Dermis microvascular lymphatic vessel endothelial cell (primary cell): ENCODE measurements at places on chromosomes 3 and 15.

DNA sequence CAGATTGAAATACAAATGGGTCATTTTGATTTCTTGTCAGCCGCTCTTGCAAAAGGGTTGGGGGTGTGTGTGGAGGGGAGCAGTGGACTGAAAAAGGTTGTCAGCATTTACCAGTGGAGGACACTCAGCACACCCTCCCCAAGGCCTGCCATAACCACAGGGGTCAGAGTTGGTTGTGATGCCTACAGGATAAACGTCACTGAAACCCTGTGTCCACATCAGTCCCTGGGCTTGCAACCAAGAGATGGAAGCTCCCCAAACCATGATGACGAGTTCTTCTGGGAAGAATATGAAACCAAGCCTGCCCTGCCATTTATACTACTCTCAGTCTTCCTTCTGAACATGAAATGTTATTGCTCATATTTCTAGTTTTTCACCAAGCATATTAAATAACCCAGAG, 54.0 kb upstream of the UMPS start:
- DNase-seq = no peak

DNA sequence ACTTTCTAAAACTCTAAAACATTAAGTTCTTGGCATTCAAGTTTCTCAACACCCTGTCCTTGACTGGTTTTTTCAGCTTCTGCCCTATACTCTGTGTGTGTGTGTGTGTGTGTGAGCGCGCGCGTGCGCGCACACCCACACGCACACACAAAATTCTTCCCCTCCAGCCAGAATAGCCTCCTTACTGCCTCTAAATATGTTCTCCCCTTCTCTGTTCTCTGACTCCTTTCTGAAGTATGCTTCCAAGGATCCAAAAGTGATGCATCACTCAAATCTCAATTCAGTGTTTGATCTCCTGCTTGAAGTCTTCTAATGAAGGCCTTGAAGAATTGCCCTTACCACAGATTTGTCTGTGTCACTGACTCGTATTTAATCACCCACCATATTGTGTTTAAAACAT, 129.8 kb downstream of the SLC25A26 start:
- no peak for DNase-seq

DNA sequence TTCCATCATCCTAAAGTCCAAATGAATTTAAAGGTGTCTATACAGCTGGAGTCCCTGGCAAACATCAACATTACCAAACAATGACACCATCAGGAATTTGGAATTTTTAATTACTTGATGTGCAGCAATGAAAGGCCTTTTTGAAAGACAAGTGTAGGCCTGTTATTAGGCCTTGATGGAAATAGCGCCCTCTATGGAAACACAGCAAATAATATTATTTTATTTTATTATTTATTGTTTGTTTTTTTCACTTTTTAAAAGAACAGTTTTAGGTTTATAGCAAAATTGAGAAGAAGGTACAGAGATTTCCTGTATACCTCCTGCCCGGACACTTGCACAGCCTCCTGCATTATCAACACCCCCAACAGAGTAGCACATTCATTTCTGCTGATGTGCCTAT, 18.1 kb upstream of the OR5AC2 start:
- no peak for DNase-seq

DNA sequence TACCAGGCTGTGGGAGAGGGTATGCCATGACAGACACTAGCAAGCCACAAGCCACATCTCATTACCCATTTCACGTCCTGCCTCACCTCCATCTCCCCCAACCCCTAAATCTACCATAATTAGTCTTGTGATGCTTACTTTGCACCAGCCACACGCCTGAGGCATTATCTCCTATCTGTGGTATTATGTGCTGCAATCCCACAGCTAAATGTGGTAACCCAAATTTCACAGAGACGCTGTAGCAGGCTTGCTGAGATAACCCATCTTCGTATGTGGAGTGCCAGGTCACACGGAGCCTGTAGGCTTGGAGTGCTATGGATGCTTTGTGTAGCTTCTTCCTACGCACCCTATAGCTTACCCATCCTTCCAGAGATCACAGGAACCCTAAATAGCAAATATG, 256.7 kb upstream of the KCNH8 start:
- no peak for DNase-seq

DNA sequence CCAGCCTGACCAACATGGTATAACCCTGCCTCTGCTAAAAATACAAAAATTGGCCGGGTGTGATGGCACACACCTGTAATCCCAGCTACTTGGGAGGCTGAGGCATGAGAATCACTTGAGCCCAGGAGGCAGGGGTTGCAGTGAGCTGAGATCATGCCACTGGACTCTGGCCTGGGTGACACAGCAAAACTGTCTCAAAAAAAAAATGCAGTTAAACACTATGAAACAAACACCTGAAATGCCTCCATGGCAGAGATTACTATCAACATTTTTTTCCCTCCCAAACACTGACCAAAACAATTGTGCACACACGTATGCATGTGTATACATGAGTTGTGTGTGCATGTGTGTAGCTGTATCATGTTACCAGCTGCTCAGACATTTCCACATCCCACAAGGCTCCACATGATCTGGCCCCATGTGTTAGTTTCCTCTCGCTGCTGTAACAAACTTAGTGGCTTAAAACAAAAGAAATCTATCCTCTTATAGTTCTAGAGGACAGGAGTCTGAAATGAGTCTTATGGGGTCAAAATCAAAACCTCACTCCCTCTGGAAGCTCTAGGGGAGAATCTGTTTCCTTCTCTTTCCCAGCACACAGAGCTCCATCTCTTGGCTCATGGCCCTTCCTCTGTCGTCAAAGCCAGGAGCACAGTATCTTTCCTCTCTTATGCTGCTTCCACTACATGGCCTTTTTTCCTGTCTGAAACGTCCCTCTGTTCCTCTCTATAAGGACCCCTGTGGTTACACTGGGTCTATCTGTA, 34.5 kb downstream of the SLC41A3 start:
- DNase-seq = no peak

DNA sequence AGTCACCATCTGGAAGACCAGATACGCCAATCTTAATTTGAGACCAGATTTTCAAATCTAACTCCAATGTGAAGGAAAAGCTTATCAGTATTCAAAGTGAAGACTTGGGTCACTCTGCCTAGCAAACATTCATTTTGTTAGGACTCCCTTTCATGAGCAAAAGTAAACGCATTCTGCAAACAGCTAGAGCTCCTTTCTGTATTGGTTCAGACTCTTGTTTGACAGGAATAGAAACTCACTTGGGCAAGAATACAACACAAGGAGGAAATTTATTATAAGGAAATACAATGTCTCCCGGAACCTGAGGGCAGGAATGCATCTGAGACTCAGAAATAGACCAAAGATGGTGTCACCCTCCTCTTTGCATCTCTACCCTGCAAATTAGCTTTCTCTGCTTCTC, 558.6 kb downstream of the TAFA4 start:
- no peak for DNase-seq

DNA sequence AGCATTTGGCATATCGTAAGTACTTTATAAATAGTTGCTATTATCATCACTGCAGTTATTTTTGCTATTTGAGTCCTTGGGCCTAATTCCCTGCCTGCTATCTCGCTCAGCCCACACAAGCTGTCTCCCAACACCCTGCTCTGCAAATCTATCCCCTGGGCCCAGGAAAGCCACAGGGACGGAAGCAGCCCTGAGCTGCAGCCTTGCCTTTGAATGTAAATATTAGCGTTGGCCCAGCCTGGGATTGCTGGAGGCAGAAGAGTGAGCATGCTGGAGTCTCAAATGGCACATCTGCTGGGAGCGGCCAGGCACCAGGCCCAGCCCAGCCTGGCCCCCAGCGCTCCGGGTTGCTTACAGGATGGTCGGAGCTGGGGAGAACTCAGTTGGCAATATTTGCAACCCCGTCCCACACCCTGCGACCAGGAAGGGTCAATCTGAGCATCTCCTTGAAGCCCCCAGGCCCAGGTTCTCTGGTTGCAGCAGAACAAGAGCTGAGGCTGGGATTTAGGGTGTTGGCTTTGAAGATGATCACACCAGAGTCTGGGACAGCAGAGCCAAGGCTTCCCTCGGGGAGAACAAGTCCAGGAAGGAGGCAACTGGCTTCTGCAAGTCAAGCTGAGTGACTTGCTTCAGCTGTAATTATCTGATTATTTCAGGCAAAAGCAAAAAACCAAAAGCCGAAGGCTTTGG, 529.6 kb downstream of the SHQ1 start:
- no peak for DNase-seq

DNA sequence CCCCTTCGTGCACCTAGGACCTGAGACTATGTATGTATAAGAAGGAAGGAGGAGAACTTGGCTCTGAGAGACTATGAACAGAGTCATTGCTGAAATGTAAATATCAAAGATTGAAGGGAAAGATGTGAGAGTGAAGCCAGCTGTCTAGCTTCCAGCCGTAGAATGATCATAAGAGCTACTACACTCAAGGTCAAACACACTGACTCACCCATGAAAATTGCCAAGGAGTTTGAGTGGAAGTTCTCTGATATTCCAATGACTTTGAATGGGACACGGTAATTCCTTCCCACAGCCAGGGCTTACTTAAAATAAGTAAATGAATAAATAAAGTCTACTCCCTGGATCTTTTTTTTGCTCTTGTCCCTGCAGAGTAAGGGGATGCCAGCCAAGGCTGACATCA, 398.9 kb upstream of the TPRG1 start:
- DNase-seq = peak; percentile 68

DNA sequence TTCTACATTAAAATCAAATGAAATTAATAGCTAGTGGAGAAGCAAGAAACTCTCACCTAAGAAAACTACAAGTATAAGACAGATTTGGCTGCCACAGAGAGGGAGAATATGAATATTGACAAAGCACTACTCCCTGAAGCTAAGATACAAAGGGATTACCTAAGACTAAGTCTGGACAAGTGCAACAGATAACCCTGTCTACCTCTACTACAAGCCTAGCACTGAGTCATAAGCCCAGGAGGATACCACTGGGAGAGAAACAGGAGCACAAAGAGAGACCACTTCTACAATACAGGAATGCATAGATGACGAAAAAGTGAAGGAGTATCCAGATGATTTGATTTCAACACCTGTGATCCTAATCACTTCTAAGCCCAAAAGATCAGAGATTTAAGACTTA, 10.4 kb downstream of the ATP13A4 start:
- DNase-seq = no peak

GRCh38 chr3:56314842-56315241, 153.4 kb downstream of the ERC2 start:
- DNase-seq = no peak

- DNase-seq = no peak
Measured at GRCh38 chr3:57152151-57153143, 12.7 kb downstream of the IL17RD start.

- no peak for DNase-seq
Measured at GRCh38 chr3:170603770-170604510, 18.1 kb upstream of the SLC7A14 start.

DNA sequence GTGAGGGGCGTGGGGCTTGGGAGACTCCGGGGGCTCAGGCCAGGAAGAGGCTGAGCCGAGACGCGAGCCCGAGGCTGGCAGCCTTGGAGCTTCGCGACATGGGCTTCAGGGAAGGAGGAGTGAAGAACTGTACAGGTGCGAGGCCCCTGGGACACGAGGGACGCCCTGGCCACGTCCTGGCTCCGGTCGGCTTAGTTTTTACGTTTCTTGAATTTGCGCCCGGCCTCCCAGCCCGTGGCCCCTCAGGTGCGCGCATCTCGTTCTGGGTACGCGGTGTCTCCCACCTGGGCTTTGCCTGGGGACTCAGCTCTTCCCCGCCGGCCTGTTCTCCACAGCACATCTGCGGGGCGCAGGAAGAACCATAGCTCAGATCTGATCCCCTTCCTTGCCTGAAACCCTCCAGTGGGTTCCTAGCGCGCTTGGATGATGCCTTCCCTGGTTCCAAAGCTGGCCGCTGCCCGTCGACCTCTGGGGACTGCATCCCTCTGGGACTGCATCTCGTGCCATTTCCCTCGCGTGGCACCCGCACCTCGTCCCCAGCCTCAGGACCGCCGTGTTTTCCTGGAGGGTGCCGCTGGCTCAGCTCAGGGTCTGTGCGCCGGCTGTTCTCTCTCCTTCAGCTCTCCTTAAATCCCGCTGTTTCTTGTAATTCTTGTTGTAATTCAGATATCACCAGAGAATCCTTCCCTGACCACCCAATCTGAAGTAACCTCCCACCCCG, 614 bp downstream of the CHCHD6 start:
- DNase-seq = no peak

GRCh38 chr15:60121845-60122244, 117.7 kb downstream of the FOXB1 start:
- DNase-seq = no peak

- peak; percentile 66 for DNase-seq
Measured at GRCh38 chr3:108552267-108553159, 36.7 kb downstream of the CIP2A start.

GRCh38 chr15:90106522-90107117, 4.4 kb upstream of the IDH2 start:
- DNase-seq = no peak

- peak; percentile 53 for DNase-seq
Measured at GRCh38 chr3:140863580-140864009, 78.0 kb upstream of the SLC25A36 start.

DNA sequence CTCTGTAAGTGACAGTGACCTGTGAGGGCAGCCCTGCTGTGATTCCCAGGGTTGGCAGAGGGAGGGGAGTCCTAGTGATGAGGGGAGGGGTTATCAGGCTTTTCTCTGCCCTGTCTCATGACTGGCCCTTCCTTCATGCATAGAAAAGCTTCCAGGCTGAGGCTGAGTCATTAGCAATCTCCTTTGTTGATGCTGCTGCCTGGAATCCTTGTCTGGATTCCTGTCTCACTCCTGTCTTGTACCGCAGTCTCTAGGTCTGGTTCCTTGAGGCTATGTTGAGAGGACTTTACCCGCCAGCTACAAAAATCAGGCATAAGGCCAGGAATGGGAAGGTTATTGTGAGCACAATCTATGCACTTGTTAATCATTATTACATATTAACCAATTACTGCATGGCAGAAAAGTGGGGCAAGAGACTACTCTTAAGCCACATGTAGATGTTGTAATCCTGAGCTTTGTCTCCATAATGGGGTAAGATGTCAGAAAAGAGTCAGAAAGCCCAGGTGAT, 7.2 kb downstream of the KLHL6 start:
- DNase-seq = peak; percentile 96

- peak; percentile 20 for DNase-seq
Measured at GRCh38 chr3:192514081-192514753, 213.1 kb downstream of the FGF12 start.

- no peak for DNase-seq
Measured at GRCh38 chr3:124261306-124261705, 269.4 kb upstream of the ROPN1 start.

- no peak for DNase-seq
Measured at GRCh38 chr3:14130707-14131106, 5.9 kb downstream of the TMEM43 start.

GRCh38 chr3:124565013-124565412, 165.2 kb upstream of the UMPS start:
- DNase-seq = peak; percentile 71
